ENCODE measurements at places on chromosomes 5 and 9.
A peak's percentile ranks its signal among the peaks of the same experiment; 100 is the strongest.

- no peak for DNase-seq
These were observed 4.0 kb upstream of the DNLZ start for GRCh38 chr9:136367296-136368145.

GRCh38 chr9:113503131-113503541 lies 39.6 kb downstream of the RGS3 start:
- no peak for DNase-seq

DNA sequence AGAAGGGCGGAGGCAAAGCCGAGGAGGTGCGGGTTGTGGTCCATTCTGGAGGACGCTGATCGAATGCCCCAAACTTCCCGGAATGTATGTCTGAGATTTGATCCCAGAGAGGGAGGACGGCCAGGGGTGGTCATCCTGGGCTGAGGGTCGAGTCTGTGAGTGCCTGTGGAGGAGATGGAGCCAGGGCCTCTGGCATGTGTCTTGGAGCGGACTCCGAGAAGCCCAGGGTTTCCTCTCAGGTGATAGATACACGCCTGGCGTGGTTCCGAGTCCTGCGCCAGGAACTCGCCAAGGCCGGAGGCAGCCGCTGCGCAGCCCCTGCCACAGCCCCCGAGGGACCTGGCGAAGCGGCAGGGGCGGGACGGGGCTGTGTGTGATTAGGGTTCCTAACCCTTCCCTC lies 363 bp downstream of the ZNF454 start:
- no peak for DNase-seq

DNA sequence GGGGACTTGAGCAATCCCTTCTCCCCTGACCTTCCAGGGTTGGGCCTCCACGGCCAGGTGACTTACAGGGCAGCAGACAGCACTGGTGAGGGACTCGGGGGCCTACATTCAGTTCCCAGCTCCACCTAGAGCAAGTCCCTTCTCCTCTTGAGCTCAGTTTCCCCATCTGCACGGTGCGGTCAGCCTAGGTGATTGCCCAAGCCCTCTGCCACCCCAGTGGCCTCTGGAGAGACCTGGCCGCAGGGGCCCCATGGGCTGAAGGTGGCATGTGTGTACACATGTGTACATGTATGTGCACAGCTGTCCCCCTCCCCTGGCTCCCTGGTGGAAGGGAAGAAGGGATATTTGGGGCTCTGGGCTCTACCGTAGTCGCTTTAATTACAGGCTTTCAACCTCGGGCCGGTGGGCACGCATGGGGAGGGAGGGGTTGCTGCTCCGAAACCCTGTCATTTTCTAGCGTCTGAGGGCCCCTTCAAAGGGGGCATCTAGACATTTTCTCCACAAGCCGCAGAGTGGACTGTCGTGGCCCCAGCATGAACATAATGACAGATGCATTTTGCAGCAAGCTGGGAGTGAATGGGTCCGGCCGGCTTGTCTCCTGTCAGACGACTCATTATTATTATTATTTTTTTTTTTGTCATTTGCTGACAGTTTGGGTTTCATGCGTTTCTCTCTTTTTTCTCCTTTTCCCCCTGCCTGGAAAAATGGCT lies 44.0 kb downstream of the ASS1 start:
- DNase-seq, result no peak

GRCh38 chr9:21711504-21711903 lies 90.9 kb upstream of the MTAP start:
- peak; percentile 23 for DNase-seq

DNA sequence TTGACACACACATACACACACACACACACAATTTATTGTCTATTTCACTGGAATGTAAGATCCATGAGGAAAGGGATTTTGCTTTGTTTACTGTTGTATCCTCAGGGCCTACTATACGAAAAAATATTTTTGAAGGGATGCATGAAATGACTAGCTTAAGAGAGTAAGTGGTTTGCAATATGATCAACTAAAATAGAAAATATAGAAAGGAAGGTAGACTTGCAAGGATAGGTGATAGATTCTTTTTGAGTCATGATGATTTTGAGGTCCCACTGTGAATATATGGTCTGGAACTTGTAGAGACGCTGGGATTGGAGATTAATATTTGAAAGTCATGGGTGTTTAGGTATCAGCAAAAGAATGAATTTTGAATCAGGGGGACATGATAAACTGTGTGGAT lies 28.9 kb upstream of the OTULIN start:
- DNase-seq, result no peak

DNA sequence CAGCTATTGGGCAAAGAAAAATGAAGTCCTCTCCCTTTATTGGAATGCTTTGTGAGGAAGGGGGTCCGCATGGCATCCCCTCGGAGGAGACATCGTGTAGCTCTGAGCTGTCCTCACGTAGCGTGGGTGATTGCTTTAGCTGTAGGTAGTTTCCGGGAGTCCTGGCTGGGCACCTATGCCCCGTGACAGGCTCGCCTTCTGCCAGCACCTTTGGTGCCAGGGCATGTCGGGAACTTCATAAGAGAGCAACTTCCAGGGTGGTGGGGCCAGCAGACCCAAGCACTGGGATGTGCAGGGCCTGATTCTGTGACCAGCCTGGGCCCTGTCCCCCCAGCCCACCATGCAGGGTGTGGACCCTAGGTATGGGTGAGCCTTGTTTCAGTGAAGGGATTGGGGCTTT lies 64.0 kb downstream of the WNK2 start:
- no peak for DNase-seq

DNA sequence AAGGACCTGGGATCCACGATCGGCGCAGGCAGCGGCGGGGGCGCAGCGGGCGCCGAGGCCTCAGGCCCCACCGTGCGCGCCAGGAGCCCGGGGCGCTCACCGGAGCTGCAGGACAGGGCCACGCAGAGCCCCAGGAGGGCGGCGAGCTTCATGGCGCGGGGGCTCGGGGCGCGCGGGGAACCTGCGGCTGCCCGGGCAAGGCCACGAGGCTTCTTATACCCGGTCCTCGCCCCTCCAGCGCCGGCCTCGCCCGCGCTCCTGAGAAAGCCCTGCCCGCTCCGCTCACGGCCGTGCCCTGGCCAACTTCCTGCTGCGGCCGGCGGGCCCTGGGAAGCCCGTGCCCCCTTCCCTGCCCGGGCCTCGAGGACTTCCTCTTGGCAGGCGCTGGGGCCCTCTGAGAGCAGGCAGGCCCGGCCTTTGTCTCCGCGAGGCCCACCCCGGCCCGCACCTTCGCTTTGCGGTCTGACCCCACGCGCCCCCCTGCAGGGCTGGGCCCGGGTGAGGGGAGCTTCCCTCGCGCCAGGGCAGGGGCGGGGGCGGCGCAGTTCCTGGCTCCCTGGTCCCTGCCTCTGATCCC lies at the start of gene SCGB3A1:
SCGB3A1 (minus strand) TSS at position 189 of the 577 bp plus-strand sequence; CDS start at position 152, 37 bp downstream.
- DNase-seq, result peak; percentile 47

DNA sequence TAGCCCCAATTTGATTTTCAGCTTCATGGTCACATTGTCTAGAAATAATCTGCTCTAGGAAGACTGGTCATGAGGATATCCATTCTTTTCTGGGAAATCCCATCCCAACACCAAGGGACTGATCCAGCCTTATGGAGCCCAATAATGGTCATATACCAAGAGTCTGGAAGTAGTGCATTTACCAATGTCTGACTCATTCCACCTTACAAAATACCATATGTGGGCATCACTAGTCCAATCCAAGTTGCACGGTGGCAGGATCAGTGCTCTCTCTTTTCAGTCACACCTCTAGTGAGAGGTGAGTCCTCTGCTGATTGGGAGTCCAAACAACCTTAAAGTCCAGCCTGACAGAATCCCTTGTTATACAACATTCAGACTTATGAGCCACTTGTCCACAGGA lies 73.7 kb downstream of the FEM1C start:
- DNase-seq, result no peak

- peak; percentile 69 for DNase-seq
These were observed 1.0 kb downstream of the NIPSNAP3A start for GRCh38 chr9:104748359-104749031.

- DNase-seq, result no peak
These were observed 218.3 kb downstream of the PBX3 start for GRCh38 chr9:125965477-125965876.

DNA sequence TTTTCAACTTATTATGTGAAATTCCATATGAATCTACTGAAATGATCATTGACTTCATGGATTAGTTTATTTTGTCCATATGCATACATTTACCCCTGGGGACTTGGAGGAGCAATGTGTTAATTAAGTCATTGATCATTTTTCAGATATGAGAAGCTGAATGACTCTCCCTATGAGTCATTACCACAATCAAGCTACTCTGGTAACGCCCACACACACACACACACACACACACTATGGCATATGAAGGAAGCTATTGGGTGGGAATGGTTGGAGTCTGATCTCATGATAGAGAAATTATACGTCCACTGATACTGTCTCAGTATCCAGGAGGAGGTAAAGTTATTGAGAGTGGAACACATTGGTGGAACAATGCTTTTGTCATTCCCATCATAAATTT lies 528.9 kb downstream of the AGTPBP1 start:
- no peak for DNase-seq

Data from eye (tissue), 1 donor.